CD4-positive, alpha-beta T cell treated with Interleukin-12 subunit alpha and Interleukin-12 subunit beta, for 1 hour (primary cell): ENCODE measurements at places on chromosomes 4 and X.

DNA sequence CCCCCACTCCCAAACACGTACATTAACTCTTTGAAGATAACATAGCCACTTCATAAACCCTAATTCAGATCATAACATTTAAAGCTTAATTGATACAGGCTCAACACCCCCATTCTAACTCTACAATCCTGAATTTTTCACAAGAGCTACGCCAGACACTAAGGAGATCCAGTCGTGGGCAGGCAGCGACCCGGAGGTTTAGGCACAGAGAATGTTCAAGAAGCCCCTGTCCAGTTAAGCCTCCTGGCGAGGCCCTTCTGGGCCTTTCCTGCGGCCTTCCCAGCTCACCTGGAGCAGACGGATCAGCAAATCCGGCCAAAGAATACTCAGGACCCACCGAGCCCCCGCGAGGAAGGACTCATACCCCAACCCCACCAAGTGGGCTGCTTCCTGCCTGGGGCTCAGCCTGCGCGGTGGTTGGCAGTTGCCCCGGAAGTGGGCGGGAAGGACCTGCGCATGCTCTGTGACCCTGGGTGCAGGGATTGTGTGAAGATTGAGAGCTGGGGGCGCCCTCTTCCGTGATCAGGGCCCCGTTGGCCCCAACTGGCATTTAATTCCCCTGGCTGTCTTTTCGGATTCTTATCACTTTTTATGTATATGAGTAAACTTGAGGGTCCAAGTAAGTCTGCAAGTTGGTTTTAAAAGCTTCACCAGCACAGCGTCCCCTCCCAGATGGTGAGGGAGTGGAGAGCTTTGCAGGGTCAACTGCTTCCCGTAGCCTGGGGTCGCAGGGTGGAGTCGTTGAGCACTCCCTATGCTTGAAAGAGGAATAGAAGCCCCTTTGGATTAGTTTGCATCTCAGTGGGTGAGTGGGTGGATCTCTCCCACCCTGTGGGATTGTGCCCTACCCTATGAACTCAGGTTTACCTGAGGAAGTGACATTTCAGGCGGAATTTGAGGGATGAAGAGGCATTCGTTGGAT, at the start of gene TRIM61:
Gene TRIM61 (minus strand): TSS at position 415 of the 922 bp plus-strand sequence. CDS start 7,655 bp downstream, outside the sequence.
- DNase-seq, result peak; percentile 46

GRCh38 chrX:13374364-13374763, 54.5 kb upstream of the ATXN3L start:
- DNase-seq, result no peak

DNA sequence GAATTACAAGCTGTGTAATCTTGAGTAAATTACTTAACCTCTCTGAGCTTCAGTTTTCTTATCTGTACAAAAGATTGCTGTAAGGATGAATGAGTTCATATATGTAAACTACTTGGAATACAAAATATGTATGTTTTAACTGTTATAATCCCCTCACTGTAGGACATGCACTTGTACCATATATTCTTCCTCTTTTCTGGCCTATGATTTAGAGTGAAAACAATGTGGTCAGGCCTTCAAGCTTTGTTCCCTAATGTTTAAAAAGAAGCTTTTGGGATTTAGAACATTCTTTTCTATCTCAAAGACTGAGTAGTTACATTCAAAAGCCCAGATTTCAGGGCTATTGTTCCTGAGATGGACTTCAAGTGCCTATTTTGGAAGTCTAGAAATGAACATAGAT, 26.7 kb upstream of the GPRIN3 start:
- no peak for DNase-seq

- no peak for DNase-seq
These were observed 1326.3 kb downstream of the C4orf33 start for GRCh38 chr4:130422261-130422660.
